ENCODE measurements at places on chromosomes 6 and 20. TPM values are rescaled to one million over a fixed set of nuclear protein-coding genes. Genes with fewer than 3 reads are reported as not detected.

Gene SMIM26
- 148 TPM for total RNA-seq

DNA sequence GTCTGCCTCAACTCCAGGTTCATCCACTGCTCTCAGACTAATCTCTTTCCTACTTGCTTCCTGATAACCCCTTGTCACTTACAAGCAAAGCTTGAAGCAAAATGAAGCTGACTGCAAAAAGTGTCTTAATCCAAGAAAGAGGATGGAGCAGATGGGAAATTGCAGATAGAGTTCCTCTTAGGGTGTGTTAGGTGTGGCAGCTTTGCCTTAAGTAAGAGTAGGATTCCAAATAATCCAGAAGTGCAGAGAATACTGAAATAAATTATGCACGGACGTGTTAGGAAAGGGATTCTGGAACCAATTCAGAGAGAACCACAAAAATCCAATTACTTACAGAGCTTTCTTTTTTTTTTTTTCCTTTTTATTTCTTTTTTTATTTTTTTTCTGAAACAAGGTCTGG is 6.1 kb upstream of the RPL7L1 start:
- no peak for DNase-seq

DNA sequence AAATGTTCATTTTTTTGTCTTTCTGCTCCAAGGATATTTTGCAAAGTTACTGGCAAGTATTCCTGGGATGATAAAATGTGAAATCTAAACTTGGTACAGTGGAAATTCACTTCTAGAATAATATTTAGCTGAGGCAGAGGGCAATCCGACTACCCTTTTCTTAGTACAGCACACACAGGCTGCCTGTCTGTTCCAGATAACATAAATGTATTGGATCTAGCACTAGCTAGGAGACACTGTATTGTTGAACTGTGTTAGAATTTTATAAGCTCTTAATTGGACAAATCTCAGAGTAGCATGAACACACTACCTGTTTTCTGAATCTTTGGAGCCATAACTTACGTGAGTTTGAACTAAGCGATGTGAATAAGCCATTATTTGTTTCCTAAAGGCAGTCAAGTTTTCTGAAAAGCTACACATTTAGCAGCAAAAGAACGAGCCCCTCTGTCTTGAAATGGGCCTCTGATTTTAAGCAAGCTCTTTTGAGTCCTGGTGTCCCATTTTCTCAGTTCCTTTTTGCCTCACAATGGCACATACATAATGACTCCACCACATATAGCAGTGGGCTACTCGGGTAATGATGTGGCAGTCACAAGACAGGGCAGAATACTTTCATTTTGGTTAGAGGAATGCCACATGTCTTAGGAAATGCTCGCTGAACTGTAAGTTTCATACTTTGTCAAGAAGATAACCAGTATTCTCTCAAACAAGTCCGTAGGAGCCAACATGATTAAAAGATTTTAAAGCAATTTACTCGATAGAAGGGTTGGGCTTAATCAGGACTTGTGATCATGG is 116.5 kb upstream of the ESR1 start:
- peak; percentile 85 for DNase-seq

GRCh38 chr6:113588646-113589045 is 268.5 kb upstream of the MARCKS start:
- no peak for DNase-seq

DNA sequence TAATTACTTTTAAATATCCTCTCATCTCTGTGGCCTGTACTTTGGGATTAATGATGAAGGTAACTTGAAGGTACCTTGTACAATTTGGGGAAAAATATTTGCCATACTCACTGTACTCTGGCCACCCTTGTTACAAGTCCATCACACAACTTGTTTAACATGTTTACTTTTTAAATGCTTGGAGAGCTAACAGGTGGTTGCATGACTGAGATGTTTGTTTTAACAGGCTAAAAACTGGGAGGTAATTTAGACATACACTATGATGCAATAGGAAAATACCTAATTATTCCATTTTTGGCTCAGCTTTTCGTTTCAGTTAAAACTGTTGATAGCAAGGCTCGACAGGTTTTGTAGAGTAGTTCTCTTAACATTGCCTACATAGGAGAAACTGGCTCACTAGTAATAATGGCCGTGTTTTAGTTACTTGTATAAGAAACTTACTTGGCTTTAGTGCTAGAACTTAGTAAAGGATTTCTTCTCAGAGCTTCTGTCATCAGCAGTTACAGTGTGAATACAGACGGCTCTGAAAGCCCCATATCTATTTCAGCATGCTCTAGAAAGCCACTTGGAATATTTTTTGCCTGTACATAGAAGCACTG is 489.8 kb upstream of the SOX4 start:
- no peak for DNase-seq

GRCh38 chr20:61301711-61302525 is 49.9 kb downstream of the CDH4 start:
- DNase-seq, result no peak

Gene SLC22A3
- not detected for total RNA-seq

Gene ANKEF1
- total RNA-seq, result 2.8 TPM

Gene PTCRA
- 6.2 TPM for total RNA-seq

GRCh38 chr20:32606107-32606506 is 21.0 kb upstream of the NOL4L start:
- DNase-seq, result no peak

Gene SIRPB2
- not detected for total RNA-seq

DNA sequence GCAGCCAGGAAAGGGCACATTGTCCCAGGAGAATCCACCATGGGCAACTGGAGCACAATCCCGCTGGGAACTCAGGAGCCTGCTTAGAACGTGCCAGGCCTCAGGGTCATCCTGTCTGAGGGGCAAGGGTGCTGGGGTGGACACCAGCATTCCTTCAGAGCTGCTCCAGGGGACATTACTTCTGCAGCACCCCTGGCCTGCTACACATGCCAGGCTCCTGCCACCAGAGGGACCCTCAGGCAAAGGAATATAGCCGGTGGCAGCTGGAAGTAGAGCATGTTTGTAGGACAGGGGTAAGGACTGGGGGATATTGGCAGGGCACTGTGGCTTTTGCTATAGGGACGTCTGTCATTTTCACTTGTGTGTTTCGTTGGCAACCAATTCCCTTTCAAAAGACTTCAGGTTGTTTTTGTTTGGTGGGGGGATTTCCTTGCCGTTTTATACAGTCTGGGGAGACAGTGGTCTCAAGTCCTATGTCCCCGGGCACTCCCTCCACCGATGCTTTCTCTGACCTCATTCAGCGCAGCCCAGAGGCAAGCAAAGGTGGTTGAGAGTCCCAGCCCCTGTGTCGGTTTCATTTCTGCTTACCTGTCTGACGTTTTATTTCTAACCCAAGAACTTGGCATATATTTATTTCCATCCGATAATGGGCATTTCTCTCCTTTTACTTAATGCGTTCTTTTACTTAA is 130.8 kb downstream of the JPH2 start:
- DNase-seq, result peak; percentile 63

Gene SS18L1
- total RNA-seq, result 20.6 TPM

DNA sequence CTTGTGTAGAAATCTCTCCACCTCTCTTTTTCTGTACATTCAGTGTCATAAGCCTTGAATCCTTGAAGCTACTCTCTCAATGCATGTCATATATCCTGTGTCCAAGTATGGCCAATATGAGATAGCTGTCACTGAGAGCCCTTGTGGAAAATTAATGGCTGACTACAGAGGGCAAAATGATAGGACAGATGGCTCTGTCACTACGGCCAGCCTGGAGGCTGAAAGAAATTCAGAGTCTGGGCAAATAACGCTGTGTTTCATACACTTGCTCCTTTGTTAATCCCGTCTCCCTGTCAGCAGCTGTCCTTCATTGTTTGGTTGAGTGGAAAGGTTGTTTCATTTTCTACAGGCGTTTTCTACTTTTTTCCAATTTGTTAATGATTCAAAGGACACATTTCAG is 70.4 kb upstream of the VGLL2 start:
- DNase-seq, result peak; percentile 10

- DNase-seq, result no peak
These were observed 79.2 kb downstream of the SMOC2 start for GRCh38 chr6:168520233-168520632.

- DNase-seq, result no peak
These were observed 47.6 kb downstream of the STX11 start for GRCh38 chr6:144197919-144198318.

GRCh38 chr20:49896204-49896603 is 19.1 kb downstream of the SPATA2 start:
- no peak for DNase-seq

GRCh38 chr6:26330859-26331217 is 34.2 kb upstream of the BTN3A2 start:
- peak; percentile 67 for DNase-seq
